ENCODE measurements at places on chromosomes 7 and 10. TPM values are rescaled to one million over a fixed set of nuclear protein-coding genes. Genes with fewer than 3 reads are reported as not detected.

Gene MYL10
- total RNA-seq = not detected

DNA sequence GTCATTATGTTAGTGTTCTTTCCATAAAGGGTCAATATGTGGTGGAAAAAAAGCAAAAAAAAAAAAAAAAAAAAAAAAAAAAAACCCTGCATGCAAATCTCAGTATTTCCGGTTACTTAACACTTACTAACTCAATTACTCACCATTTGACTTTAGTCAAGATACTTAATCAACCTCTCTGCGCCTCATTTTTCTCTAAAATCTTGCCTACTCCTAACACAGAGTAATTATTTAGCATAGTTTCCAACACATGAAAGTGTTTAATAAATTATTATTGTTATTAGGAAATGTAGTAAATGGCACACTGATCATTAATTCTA lies 27.8 kb downstream of the PPP1R3A start:
- no peak for DNase-seq

Gene MRC1
- total RNA-seq = 0.17 TPM

GRCh38 chr7:71766016-71766415 lies 634.1 kb downstream of the GALNT17 start:
- DNase-seq = no peak

- no peak for DNase-seq
These were observed 200.3 kb downstream of the PRPF18 start for GRCh38 chr10:13787015-13787421.

DNA sequence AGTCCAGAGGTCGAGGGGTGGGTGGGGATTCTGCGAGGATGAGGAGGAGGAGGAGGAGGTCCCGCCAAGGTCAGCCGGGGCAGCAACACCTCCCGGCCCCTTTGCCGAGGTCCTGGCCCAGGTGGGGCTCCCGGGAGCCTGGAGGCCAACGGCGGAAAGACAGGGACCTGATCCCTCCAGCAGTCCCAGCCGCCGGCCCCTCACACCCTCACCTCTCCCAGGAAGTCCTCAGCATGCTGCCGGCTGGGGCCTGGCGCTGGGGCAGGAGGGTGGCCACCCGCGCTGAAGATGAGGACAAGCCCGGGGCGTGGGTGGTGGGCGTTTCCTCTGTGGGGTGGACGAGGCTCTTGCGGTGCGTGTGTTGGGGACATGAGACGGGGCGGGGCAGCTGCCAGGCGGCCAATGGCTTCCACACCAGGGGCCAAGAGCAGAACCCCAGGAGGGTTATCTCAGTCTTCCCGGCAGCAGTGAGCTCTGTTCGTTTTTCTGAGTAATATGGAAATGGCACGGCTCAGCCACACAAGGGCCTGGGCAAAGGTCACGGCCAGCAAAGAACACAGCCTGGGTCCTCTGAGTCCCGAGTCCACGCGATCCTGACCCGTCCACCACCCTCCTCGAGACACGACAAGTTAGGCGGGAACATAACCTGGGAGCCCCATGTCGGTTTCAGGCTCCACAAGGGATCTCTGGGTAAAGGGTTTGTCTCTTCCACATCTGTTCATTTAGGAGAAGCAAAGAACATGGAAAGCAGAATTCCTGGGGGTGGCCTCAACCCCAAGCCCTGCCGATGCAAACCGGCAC lies 82.9 kb upstream of the PDGFA start:
- DNase-seq = peak; percentile 81

- peak; percentile 23 for DNase-seq
These were observed 85.0 kb downstream of the PODXL start for GRCh38 chr7:131471250-131472004.

Gene FEZF1
- 2.1 TPM for total RNA-seq

Gene FOXI2
- 1.2 TPM for total RNA-seq

Data from H7 (cell line).